ENCODE measurements at places on chromosomes 11 and 22.

DNA sequence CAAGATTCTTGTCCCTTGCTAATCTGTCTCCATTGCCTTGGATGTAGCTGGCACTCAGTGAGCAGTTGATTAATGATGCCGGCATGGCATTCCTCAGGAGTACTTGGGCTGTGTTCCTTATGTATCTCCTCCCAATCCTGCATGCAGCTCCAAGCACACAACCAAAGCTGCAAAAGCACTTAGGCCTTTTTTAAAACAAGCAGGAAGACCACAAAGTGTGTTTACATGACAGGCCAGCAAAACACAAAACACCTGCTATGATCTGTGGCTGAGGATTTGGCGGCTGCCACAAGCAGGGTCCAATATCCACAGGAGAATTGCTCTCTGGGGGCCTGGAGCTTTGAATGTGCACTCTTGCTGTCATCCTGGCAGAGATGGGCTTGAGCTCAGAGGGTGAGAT lies 8.9 kb downstream of the ABTB2 start:
- DNase-seq = no peak

GRCh38 chr22:37515901-37516300 lies 3.3 kb downstream of the CARD10 start:
- DNase-seq = no peak

- no peak for DNase-seq
These were observed 396 bp upstream of the ROBO3 start for GRCh38 chr11:124864892-124865180.

DNA sequence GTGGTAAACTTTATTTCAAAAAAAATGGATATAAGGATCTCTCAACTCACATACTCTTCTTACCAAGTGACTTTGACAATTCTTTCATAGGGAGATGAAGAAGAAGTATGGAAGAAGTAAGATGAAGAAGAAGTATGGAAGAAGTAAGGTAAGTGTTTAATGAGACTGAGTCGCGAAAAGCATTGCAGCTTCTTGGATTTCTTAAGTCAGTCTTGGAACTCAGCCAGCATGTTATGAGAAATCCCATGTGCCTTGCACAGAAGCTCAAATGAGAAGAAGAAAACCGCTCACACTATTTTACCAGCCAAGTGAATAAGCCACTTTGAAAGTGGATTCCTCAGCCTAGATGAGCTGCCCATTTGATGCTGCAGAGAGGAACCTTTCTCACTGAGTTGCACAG lies 332.0 kb upstream of the CCDC179 start:
- DNase-seq = no peak

- no peak for DNase-seq
These were observed 41.3 kb downstream of the TRIM29 start for GRCh38 chr11:120096369-120097191.

GRCh38 chr11:77112641-77113381 lies 10.2 kb downstream of the OMP start:
- no peak for DNase-seq

DNA sequence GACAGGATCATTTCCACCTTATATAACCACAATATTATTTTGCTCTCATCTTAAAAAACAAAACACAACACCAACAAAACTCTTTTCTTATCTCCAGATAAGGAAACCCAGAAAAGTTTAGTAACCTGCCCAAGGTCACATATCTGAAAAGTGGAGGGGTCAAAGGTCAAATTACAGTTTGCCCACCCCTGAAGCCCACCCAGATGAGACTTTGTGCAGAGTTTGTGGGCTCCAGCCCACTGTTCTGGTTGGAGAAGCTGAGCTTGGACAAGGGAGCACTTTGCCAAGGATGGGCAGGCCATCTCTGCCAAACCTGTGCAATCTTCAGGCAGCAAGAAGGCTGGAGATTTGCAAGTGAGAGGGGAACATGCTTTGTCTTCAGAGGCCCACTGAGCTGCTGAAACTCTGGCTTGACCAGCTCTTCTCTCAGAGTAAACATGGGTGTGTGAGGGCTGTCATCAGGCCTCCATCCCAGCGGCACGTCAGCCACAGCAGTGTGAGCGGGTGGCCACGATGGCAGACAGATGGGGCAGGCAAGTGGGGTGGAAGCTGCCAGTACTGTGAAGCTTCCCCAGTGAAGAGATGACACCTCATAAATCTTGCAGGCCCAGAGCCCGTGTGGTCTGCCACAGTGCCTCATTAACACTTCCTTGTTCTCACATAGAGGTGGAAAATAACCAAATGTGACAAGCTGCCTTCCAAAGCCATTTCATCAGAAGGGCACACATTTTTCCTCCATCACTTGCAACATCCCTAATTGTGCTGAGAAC lies 111.8 kb downstream of the CCDC81 start:
- DNase-seq = no peak

GRCh38 chr11:105328061-105328460 lies 188.5 kb upstream of the CARD18 start:
- no peak for DNase-seq

GRCh38 chr22:33842421-33843094 lies 77.7 kb downstream of the LARGE1 start:
- DNase-seq = no peak

- DNase-seq = no peak
These were observed 37.4 kb downstream of the PAK1 start for GRCh38 chr11:77436506-77436905.

GRCh38 chr11:69348414-69349235 lies 54.7 kb downstream of the MYEOV start:
- no peak for DNase-seq

GRCh38 chr11:114061048-114061680 lies 1.7 kb downstream of the ZBTB16 start:
- no peak for DNase-seq

- DNase-seq = no peak
These were observed 340.9 kb downstream of the LRRC4C start for GRCh38 chr11:41118521-41118920.

- DNase-seq = no peak
These were observed 13.7 kb downstream of the FAR1 start for GRCh38 chr11:13682212-13682611.

- no peak for DNase-seq
These were observed 11.6 kb downstream of the IGF2 start for GRCh38 chr11:2127482-2128129.

DNA sequence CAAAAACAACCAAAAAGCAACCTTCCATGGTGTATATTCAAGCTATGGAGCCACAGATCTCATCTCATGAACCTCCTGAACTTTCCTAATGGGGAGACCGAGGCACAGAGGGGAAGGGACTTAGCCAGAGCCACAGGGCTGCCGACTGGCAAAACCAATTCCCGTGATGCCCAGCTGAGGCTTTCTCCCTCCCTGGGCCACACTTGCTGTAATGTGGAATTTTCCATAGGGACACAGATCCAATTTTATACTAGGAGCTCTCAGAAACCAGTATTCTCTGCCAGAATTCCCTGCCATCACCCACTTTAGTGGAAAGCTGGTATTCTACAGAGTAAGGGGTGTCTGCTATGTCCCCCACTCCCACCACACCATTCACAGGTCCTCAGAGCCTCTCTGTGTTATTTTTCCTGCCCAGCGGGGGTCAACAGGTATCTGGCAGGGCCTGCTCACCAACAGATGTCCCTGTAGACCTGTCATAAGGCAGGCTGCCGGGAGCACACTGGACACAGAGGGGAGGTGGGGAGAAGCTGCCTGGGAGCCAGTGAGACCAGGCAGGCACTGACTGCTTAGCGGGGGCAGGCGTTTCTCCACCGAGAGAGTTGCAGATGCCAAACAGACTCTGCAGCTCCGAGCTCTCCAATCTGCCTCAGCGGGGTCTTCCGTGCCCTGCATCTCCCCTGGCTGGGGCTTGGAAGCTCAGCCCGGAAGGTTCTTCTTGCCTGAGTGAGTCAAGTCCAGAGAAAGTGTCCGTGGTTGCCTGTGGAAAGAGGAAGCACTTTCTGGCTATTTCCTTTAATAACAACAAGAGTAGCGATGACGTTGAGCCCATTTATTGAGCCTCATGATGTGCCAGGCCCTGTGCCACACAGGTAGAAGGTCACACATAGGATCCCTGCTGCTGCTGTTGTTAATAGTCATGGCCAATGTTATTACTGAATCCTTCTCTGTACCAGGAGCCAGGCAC lies 26.3 kb downstream of the RPS6KA4 start:
- no peak for DNase-seq

DNA sequence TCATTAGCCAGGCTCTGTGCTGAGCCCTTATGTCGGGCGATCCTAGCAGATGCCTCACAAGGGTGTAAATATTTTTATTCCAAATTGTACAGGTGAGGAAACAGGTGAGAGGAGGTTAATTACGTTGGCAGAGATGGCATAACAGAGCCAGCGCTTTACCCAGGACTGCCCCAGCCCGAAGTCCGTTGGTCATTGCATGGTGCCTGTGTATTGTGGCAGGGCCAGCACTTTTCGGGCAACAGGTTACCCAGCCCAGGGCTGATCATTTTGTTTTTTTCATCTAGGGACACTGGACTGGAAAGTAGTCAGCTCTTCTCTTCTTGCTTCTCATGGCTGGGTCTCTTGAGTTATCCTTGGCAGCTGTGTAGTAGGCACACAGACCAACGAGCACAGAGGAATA lies 202.2 kb upstream of the NAV2 start:
- DNase-seq = no peak

DNA sequence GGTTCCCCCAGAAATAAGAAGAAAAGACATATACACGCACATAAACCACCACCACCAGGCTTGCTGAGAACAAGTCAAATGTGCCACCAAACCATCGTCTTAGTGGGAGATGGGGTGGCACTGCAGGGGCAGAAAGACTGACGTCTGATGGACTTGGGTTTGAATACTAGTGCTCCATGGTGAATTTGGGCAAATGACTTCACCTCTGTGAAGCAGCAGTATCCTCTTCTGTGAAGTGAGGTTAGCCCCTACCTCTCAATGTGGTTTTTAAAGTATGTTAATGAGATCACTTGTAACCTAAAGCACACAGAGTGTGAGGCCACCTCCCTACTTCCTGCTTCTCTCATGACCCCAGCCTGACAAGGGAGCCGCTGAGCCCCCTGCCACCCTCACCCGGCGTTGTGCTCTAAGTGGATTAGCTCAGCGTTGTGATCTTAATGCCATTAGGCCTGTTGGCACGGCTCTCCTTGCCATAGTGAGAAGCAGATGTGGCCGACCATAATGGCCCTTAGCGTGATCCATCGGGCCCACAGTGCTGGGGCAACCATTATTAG lies 14.4 kb downstream of the ZBTB16 start:
- DNase-seq = no peak

DNA sequence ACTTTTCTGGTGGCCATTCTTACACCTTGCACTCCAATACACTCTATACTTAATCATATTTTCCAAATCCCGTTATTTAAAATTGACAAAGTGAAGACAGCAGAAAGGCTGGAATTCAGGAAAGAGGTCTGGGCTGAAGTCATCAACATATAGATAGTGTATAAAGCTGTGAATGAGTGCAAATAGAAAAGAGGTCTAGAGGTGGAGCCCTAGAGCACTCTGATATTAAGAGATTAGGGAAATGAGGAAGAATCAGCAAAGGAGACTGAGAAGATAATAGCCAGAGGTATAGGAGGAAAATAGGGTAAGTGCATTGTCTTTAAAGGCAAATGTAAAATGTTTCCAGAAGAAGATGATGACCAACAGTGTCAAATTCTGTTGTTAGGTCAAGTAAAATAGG lies 7.9 kb downstream of the CTR9 start:
- DNase-seq = no peak

DNA sequence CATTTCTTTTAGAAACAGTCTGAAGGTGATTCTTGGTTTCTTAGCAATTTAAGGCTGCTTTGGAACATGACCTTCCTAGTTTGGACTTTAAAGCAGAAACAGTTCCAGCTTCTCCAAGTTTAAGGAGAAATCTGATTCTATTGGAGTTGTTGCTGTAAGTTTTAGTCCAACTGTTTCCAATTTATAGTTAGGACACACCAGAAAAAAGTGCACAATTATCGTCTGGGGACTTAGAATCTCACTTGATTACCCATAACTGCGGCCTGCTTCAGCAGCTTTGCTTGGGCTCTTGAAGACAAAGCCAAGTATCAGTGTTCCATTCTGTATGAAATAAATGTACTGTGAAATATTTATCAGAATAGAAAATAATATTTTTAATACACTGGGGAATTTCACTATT lies 246.6 kb downstream of the TMEM135 start:
- no peak for DNase-seq

- no peak for DNase-seq
These were observed 41.7 kb downstream of the THAP12 start for GRCh38 chr11:76339221-76339620.

GRCh38 chr11:98561252-98561651 lies 459.5 kb upstream of the CNTN5 start:
- DNase-seq = no peak

DNA sequence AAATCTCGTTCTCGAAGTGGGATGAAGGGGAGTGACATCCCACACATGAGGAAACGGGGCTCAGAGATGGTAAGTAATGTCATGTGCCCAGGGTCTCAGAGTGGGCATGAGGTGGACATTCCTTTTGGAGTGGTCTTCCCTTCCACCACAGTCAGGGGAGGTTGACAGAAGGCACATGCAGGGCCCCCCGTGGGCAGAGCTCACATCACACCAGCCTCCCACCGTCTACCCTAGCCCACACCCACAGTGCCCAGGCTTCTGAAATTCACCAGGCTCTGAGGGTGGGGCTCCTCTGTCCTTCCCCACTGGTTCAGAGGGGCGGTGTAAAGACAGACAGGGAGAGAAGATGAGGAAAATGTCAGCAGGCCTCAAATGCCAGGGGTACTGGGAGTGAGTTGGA lies 41.1 kb upstream of the TIMP3 start:
- DNase-seq = no peak

- DNase-seq = no peak
These were observed 169.1 kb downstream of the CADM1 start for GRCh38 chr11:115334932-115335788.

DNA sequence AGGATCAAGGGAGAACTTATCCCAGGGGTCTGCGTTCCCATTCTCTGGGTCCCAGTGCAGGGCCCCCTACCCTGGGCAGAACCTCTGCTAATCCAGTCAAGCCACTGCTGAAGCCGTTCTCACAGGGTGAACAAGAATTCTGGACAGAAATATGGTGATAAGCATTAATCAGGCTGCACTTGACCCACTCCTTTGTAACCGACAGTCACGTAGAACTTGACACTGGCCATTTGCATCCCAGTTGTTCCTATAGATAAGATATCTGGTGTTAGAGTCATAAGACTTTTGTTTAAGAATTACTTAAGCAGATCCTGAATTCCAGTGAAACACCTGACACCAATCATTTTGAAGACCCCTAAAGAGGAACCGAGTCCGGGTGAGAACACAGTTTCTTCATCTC lies 107.5 kb upstream of the THY1 start:
- DNase-seq = no peak

DNA sequence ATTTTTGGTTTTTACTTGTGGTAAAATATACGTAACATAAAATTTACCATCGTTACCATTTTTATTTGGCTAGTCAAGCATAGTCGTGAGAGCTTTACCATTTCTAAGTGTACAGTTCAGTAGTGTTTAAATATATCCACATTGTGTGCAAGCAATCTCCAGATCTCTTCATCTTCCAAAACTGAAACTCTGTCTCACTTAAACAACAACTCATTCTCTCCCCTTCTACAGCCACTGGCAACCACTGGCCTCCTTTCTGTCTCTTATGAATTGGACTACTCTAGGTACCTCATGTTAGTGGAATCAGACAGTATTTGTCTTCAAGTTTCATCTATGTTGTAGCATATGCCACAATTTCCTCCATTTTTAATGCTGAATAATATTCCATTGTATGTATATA lies 37.4 kb downstream of the SMC1B start:
- DNase-seq = no peak

GRCh38 chr11:67264877-67265632 lies 1.2 kb upstream of the GRK2 start:
- no peak for DNase-seq

All from esophagus squamous epithelium (tissue), 5 donors.